Epithelial cell of proximal tubule (primary cell): ENCODE measurements at places on chromosomes 3 and 15. TPM values are rescaled to one million over a fixed set of nuclear protein-coding genes. Genes with fewer than 3 reads are reported as not detected.
A peak's percentile ranks its signal among the peaks of the same experiment; 100 is the strongest.

- no peak for DNase-seq
These were observed 44.1 kb upstream of the ICE2 start for GRCh38 chr15:60523056-60523455.

- DNase-seq, result no peak
These were observed 2.6 kb downstream of the CLPX start for GRCh38 chr15:65182538-65182937.

- no peak for DNase-seq
These were observed 47.6 kb downstream of the GPR160 start for GRCh38 chr3:170085396-170085795.

ZNF774 gene
- 1.1 and 5.9 TPM in 2 replicates for total RNA-seq

DNA sequence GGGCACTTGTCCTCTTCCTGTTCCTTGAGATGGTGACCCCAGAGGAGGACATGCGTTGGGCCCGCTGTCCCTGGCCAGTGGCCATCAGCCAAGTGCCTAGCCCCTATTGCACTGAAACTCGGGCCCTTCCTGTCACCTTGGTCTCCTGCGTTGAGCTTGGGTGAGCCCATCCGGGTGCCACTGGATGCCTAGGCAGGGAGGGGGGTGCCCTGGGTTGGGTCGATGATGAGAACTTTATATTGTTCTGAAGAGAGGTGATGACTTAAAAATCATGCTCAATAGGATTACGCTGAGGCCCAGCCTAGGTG lies 221.8 kb downstream of the SNRPN start:
- no peak for DNase-seq

DNA sequence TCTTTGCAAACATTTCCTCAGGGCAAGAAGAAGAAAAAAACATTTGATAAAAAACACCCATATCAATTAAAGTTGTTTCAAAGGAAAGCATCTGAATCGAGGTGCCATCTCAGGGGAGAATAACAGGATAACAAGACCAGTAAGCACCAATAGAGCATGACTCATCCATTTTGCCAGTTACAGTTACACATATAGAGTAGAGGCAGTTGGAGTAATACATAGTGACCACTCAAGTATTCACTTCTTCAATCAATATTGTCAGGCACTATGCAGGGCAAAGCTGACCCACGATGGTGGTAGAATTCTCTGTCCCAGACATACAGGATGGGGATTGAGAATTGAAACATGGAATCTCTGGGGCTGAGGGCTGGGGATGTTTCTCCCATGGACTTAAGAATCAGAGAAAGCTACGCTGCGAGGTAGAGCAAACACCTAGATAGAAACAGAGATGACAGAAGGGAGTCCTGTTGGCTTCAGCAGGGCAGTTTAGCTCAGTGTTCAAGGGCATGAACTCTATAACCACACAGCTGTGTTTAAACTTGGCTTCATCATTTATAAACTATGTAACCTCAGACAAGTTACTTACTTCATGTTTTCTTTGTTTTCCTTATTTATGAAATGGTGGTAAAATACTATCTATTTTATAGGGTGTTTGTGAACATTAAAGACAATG lies 186.4 kb upstream of the NANOGP8 start:
- DNase-seq, result no peak

- no peak for DNase-seq
These were observed 18.7 kb upstream of the SCN10A start for GRCh38 chr3:38834717-38835116.

- peak; percentile 4 for DNase-seq
These were observed 366.8 kb upstream of the UMPS start for GRCh38 chr3:124363476-124363875.

GRCh38 chr3:152385761-152386160 lies 117.0 kb downstream of the MBNL1 start:
- no peak for DNase-seq

GRCh38 chr3:110900576-110900975 lies 171.0 kb upstream of the NECTIN3 start:
- no peak for DNase-seq

DNA sequence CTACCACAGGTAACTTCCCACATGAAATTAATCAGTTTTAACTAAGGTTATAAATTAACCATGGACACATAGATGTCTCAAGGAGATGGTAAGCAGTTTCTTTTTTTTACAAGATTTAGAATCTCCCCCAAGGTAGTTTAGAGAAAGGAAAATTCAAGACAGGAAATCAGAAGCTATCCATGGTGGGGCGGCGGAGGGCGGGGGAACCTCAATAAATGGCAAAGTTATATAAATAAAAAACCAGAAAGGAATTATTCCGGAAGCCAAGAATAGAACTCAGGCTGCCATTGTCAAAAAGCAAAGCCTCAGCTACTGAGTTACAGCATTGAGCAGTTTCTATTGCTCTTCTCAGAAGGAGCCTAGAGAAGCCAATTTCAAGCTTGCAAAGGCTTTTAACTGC lies 172.1 kb upstream of the SMAD3 start:
- DNase-seq, result no peak

DNA sequence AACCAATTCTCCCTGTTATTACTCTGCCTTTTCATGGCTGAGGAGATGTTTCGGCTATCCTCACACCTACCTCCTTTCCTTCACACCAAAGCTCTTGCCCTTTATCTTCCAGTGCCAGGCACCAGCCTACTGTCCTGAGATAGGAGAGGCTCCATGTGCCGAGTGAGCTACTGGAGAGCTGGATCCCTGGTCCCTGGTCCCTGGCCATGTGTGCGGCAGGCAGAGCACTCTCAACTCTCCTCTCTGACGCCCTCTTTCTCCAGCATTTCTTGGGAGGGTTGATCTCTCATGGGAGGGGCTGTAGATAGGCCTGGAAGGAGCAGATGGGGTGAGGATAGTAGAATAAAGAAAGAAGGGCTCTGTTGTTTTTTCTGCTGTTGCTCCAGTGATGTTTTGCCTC lies 277.1 kb upstream of the UMPS start:
- DNase-seq, result no peak

CLRN1 gene
- not detected in 2 replicates for total RNA-seq

DNA sequence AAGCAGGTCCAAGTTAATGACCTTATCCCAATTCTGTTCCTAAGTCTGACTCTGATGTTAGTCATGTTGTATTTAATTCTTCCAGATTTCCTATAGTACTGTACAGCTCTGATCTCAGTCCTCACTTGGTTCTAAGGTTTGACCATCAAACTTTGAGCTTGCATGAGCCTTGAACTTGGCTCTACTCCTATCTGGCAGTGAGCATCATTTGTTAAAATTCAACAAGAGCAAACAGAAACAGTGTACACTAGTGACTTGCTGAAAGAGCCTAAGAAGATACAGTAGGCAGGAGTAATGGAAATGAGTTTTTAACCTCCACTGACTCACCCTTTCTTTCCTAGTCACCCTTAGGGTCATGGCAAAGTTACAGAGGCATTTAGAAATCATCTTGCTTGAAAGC lies 451.1 kb upstream of the TPRG1 start:
- DNase-seq, result peak; percentile 40

GRCh38 chr15:63442080-63442479 lies 60.4 kb upstream of the CA12 start:
- no peak for DNase-seq

GRCh38 chr3:151483961-151484520 lies 23.2 kb upstream of the IGSF10 start:
- DNase-seq, result no peak

DNA sequence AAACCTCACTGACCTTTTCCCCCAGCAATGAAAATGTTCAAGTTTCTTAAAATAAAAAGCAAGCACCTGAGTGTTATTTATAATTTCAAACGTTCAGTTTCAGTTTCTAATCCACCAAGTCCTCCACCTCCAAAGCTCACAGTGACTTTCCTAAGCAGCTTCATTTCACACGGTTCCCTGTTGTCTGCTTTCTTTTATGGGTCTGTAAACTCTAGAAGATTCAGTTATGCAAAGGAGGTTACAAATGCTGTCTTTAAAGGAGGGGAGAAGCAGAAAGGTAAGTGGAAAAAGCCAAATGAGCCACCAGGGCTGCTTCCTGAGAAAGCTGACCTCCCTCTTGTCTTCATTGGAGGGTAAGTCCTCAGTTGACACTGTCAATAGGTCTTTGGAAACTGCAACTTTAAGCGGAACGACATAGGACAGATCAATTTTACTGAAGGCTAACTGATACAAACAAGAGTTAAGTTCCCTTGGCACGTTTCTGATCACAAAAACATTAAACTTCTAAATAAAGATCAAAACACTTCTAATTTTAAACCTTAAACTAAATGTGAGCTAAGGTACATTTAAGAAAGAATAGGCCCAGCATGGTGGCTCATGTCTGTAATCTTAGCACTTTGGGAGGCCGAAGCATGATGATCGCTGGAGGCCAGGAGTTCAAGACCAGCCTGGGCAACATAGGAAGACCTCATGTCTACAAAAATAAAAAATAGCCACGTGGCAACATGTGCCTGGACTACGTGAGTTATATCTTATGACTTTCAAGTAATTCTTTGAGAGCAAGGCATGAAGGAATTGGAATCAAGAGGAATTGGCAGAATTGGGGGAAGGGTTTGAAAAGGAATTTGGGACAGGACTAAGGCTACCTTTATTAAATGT lies 151.9 kb upstream of the UBE2E1 start:
- no peak for DNase-seq

THSD4 gene
- 23.9 and 73.5 TPM in 2 replicates for total RNA-seq

ARRDC4 gene
- total RNA-seq, result 2.0 and 18.3 TPM in 2 replicates

GRCh38 chr3:39752751-39753150 lies 56.7 kb upstream of the MYRIP start:
- DNase-seq, result no peak

GRCh38 chr3:5972586-5972985 lies 785.1 kb downstream of the EDEM1 start:
- DNase-seq, result no peak

GRCh38 chr15:80861731-80862170 lies 82.6 kb downstream of the CEMIP start:
- DNase-seq, result no peak
